Cerebellar nuclear complex (tissue), 1 donor: ENCODE measurements at places on chromosomes 6 and 20.

DNA sequence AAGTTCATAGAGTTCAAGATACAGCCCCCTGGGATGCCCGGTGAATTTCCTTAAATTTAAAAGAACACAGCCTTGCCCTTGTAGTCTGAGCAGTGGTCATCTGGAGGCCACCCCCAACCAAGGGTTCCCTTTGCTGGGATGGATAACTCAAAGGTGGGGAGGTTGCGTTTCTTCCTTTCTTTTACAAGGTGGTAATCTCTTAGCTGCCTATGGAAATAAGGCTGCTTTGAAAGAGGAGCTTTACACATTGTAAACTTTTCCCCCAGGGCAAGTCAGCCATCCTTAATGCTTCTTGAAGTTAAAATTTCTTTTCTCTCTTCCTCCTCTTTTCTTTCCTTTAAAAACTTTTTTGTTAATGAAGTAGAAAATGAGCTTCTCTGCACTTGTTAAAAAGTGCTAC lies 71.2 kb upstream of the PRDM1 start:
- no peak for DNase-seq

GRCh38 chr20:50286609-50287008 lies 96.0 kb downstream of the CEBPB start:
- DNase-seq = no peak

- DNase-seq = no peak
Measured at GRCh38 chr6:108492131-108492766, 68.5 kb upstream of the FOXO3 start.

DNA sequence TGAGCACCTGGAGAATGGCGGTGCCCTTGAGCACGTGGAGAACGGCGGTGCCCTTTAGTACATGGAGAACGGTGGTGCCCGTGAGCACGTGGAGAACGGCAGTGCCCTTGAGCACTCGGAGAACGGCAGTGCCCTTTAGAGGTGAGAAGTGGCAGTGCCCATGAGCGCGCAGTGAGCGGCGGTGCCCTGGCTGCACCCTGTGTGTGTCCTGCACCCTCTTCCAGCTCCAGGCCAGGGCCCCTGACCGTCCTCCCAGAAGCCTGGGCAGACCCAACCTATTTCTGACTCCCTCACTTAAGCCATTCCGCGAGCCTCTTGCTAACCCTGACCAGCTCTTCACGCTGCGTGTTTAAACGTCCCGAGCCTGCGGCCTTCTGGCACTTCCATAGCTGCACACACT lies 151.3 kb downstream of the DLL1 start:
- no peak for DNase-seq

DNA sequence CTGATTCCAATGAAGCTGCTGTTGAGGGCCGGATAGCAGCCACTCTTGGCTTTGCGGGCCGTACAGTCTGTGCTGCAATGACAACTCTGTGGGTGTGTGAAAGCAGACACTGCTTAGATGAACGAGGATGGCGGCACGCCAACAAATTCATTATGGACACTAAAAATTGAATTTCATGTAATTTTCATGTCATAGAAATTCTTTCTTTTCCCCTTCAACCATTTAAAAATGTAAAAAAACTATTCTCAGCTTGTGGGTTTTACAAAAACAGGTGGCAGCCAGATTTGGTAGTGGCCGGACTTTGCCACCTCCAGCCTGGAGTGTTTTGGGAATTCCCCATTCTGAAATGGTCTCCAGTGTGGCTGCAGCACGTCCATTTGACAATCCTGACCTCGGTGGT lies 26.0 kb downstream of the MAS1 start:
- DNase-seq = no peak

DNA sequence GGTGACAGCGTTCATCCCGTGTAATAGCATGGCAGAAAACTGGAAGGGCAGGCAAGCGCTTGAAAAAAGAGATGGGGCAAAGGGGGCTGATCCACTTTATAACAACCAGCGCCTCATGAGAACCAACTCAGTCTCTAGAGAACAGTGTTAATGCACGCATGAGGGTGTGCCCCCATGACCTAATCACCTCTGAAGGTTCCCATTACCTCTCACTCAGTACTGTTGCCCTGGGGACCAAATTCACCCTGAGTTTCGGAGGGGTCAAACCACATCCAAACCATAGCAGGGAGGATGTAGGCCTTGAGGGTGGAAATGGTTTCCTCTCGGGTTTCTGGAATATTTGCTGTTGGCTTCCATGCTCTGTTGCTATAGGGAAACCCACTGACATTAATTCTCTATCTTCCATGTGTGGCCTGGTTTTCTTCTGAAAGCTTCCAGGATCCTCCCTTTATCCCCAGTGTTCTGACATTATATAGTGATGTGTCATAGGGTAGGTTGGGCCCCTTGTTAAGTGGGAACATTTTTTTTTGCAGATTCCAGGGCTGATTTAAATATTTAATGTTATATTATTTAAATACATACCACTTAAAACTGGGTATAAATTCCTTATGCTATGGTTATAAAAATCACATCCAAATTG lies 65.2 kb downstream of the PPP1R14C start:
- no peak for DNase-seq

- no peak for DNase-seq
Measured at GRCh38 chr20:21395051-21395665, 2.2 kb downstream of the NKX2-4 start.
